ENCODE measurements at places on chromosomes 13 and 19. TPM values are rescaled to one million over a fixed set of nuclear protein-coding genes. Genes with fewer than 3 reads are reported as not detected.

DNA sequence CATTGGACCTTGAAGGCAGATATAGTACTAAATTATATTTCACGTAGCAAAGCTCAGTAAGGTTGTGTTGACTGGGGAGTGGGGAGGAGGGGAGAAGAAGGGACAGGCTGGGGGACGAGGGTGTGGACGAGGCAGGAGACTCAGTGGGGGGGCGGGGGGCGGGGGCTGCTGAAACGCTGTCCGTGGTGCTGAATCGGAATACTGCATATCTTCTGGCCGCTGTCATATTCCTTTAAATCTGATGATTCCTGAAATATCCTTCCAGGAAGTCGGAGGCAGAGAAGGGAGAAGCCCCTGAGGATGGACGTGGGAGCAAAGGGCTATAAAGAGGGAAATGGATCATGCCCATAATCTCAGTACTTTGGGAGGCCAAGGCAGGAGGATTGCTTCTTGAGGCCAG lies 34.7 kb upstream of the CASP14 start:
- no peak for DNase-seq

GRCh38 chr13:78712831-78713230 lies 53.9 kb upstream of the OBI1 start:
- no peak for DNase-seq

GRCh38 chr13:92390217-92390616 lies 836.4 kb upstream of the GPC6 start:
- DNase-seq = no peak

- DNase-seq = no peak
Measured at GRCh38 chr13:78401873-78402707, 201.3 kb downstream of the POU4F1 start.

The PLK5 gene
- total RNA-seq = not detected

The SYNGR4 gene
- total RNA-seq = not detected

DNA sequence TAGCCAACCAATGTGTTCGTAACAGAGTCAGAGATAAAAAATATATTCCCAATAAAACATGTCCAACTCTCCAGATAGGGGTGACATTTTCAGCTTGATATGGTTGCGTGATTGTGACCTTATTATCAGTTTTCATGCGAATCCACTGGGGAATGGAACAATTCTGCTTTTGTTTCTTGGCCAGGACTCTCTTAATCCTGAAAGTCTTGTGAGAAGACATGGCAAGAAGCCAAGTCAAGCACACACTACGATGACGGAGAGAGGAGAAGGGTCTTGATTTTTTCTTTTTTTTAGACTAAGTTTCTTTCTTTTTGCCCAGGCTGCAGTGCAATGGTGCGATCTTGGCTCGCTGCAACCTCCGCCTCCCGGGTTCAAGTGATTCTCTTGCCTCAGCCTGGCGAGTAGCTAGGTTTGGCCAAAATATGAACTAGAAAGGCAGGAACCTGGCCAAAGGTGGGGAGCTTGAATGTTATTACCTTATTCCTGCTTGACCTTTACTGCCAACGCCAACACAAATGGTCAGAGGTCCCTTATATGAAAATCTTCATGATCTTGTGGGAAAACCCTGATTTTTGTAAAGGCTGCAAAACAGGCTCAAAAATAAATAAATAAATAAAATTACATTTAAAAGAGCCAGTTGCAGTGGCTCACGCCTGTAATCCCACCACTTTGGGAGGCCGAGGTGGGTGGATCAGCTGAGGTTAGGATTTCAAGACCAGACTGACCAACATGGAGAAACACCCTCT lies 14.5 kb downstream of the ZNF816 start:
- DNase-seq = no peak
